ENCODE measurements at places on chromosomes 2 and 18.

GRCh38 chr2:75498907-75499306, 61.8 kb downstream of the EVA1A start:
- no peak for DNase-seq

GRCh38 chr2:225558399-225559071, 159.0 kb downstream of the NYAP2 start:
- no peak for DNase-seq

- no peak for DNase-seq
Observed at GRCh38 chr2:126506786-126507185, 149.2 kb upstream of the GYPC start.

GRCh38 chr2:3494984-3495666, 24.2 kb downstream of the ADI1 start:
- no peak for DNase-seq

DNA sequence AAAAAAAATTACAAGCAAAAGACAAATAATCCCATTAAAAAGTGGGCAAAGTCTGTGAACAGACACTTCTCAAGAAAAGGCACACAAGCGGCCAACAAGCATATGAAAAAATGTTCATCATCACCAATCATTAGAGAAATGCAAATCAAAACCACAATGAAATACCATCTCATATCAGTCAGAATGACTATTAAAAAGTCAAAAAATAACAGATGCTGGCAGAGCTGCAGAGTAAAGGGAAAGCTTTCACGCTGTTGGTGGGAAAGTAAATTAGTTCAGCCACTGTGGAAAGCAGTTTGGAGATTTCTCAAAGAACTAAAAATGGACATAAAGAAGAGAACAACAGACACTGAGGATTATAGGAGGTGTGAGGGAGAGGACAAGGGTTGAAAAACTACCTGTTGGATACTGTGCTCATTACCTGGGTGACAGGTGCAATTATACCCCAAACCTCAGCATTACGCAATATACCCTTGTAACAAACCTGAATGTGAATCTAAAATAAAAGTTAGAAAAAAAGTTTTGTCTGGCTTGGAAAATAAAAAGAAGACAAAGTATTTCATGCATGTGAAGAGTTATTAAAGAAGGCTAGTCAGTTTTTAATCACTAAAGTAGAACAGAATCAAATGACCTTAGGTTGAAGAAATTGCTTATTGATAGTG, 8.7 kb upstream of the ACSL3 start:
- DNase-seq, result no peak

DNA sequence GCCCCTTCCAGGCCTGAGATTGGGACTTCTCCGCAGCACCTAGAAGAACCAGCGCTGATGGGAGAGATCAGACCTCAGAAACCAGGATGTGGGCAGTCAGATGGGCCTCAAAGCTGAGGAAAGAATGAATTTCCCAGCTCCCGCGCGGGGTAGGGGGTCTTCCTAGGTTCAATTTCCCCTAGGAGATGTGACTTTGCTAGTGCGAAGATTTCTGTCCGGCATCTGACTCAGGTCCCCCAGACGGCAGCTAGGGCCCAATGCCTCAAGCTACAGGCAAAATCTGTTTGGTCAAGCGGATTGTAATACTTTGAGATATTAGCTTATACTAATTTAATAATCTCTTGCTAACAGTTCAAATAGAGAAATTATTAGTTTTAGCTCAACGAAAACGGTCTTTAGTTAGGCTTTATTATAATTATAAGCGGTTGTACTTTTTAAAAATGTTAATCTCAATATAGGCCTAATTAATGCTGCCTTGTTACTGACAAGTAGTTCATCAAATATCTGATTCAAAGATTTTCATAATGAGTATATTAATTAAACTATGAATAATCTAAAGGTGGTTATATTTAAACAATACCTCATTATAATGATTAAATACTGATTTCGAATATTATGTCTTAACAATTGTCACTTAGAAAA, 5.8 kb downstream of the DLX1 start:
- DNase-seq, result no peak

Data from stimulated activated CD8-positive, alpha-beta memory T cell treated with anti-CD3 and anti-CD28 coated beads, Interleukin-2, amount 100 ng/mL, for 1 hour (primary cell).